ENCODE measurements at places on chromosomes 2 and 18.

- DNase-seq, result no peak
Observed at GRCh38 chr2:23200068-23200786, 184.8 kb upstream of the KLHL29 start.

DNA sequence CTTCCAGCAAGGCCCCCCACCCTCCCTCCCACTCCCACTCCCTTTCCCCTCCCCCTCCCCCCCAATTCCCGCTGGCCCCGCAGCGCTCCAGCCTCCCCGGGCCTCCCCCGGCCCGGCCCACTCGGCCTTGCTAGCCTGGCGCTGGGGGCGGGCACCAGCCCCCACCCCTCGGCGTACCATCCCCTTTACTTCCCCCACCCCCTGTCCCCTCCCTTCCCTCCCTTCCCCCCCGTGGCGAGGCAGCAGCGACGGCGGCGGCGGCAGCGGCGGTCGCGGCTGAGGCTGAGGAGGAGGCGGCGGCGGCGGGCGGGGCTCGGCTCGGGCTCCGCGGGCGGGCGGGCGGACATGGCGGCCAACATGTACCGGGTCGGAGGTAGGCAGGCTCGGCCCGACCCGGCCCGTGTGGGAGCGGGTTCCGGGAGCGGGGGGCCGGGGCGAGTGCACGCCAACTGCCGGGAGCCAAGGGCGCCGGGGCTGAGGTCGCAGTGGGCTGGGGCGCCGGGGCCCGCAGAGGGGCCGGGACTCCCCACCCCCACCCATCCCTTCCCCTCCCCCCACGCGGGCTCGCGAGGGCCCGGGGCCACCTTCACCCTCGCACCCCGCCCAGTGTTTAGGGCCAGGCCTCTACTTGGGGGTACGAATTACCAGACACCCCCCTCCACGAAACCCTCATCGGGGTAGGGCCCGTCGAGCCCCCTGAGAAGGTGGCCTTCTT, at the start of gene MTA3:
TSS of gene MTA3 (plus strand) at position 232 of the 715 bp plus-strand sequence. CDS start at position 346, 114 bp downstream.
- peak; percentile 6 for DNase-seq

- DNase-seq, result no peak
Observed at GRCh38 chr2:203889542-203889941, 22.0 kb downstream of the CTLA4 start.

- DNase-seq, result peak; percentile 29
Observed at GRCh38 chr2:27074738-27075565, 3.5 kb upstream of the EMILIN1 start.

- DNase-seq, result no peak
Observed at GRCh38 chr2:169980001-169980400, 152.7 kb downstream of the UBR3 start.

GRCh38 chr18:24054130-24054529, 39.6 kb downstream of the TTC39C start:
- no peak for DNase-seq

DNA sequence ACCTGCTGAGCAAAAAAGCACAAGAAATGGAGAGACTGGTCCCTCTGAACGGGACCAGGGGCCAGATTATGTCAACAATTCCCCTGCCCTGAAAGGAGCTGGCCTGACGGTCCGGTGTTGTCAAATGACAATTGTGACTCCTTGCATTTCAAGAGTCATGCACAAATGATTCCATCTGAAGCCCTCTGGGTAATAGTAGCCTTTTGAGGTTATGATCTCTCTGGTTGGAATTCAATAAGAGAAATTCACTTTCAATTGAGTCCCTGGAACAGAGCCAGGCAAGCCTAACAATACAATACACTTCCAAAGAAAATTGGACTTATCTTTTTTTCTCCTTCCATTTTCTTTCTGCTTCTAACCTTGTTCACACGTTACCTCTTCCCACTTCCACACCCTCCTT, 116.9 kb downstream of the C1D start:
- DNase-seq, result no peak

- DNase-seq, result no peak
Observed at GRCh38 chr18:68447286-68447685, 267.6 kb downstream of the TMX3 start.

GRCh38 chr2:70515938-70516337, 37.7 kb downstream of the TGFA start:
- no peak for DNase-seq

DNA sequence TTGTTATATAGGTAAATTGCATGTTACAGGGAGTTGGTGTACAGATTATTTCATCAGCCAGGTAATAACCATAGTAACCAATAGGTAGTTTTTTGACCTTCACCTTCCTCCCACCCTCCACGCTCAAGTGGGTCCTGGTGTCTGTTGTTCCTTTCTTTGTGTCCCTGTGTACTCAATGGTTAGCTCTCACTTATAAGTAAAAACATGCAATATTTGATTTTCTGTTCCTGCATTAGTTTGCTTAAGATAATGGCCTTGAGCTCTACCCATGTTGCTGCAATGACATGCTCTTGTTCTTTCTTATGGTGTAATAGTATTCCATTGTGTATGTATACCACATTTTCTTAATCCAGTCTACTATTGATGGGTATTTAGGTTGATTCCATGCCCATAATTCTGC, 233.7 kb upstream of the EPC2 start:
- no peak for DNase-seq

- peak; percentile 9 for DNase-seq
Observed at GRCh38 chr2:99554238-99554637, 64.4 kb upstream of the REV1 start.

DNA sequence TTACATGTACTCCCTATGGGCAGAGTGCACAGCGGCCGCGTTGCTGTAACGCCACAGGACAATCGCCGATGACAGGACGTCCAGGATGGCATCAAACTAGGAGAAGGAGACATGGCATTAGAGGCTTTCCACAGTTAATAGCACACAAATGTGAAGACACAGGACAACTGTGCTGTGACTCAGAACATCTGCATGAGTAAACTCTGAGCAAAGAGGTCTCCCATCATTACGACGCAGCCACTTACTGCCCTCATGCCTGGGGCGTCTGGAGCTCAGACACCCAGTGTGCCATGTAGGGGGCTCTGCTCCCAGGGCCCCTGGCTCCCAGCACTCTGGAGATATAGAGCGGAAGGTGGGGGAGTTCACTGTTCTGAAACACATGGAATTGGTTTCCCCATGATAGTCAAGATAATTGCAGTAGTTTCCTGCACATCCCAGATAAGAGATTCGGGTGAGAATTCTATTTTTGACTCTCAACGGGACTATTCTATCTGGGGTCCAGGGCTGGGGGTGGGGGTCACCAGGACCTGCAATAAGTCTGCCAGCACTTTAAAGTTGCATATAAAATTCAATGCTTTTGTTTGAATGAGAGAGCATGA, 168.1 kb downstream of the TMEM163 start:
- DNase-seq, result no peak

- no peak for DNase-seq
Observed at GRCh38 chr2:168035458-168035857, 211.9 kb downstream of the STK39 start.

DNA sequence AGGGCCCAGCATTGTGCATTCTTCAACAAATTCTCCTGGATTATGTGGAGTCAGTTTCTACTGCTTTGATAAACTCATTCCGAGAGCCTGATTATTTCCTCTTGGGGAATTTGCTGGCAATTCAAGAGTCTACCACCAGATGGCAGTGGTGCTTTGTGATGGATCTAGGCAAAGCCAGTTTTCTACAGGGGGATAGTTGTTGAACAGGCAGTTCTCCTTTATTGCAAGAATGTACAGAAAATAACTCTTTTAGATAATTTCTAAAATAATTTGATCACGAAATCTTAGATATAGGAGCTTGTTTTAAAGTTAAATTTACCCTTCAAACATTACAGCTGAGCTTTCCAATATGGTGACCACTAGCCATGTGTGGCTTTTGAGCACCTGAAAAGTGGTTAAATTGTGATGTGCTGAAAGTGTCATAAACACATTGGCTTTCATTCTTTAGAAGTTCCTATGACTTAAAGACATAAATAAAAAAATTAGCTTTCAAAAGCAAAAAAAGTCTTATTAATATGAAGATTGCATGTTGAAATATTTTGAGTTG, 66.7 kb upstream of the HAAO start:
- peak; percentile 37 for DNase-seq

DNA sequence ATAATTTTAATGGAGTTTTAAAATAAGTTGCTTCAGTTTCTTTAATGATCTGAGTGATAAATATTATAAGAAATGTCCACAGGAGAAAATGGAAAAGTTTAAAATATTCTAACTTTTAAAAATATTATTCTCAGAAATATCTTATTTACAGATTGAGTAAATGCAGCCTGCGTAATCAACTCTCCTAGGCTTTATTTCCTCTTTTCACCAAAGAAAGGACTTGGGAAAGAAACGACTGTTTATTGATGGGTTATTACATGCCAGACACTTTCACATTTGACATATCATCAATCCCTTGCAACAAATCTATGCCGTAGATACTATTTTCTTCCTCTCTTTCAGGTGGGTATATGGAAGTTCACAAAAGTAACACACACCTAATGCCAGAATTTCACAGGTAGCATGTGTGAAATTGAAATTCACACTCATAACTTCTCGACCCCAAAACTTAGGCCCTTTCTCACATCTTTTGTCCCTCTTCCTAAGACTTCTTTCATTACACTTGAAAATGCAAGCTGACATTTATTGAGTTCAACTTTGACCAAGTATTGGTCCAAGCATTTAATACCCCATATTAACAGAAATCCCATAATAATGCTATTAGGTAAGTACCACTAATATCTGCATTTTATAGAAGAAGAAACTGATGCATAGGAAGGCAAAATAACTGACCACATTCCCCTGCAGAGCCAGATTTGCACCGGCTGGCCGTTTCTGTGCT, 49.2 kb downstream of the MYOM1 start:
- DNase-seq, result no peak

DNA sequence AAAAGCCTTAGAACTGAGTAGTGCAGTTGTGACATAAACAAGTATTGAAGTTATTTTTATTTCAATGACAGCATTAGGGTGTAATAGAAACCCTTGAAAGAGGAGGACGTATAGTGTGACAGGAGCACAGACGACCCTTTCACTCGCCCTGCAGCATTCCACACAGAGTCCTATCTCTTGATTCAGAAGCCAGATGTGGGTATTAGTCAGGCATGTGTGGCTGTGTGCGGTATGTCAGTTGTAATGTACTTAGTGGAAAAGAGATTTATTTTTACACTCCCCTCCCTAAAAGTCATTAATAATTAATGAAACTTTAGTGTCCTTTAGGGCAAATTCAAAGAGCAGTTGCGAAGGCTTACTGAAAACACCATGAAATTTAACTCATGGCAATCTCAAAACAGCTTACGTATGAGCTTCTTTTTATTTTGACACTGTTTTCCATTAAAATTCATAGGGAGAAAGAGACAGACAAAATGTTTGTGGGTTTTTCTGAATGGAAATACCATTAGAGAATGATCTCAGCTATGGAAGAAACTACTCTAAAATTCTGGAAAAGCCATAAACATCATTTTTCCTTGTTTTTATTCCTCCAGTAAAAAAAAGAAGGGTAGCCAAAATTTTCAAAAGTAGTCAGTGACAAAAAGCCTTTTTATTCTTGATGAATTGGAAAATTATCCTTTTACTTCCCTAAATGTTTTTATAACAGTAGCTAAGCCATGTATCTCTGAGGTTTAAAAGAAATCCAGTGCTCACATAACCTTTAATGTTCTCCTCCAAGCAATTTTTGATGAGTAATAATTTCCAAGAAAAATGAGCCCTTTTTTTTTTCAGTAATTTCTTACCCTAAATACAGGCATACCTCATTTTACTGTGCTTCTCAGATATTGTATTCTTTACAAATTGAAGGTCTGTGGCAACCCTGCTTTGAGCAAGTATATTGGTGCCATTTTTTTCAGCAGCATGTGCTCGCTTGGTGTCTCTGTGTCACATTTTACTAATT, 84.0 kb upstream of the DSEL start:
- no peak for DNase-seq

- DNase-seq, result no peak
Observed at GRCh38 chr2:239275847-239276831, 124.7 kb downstream of the HDAC4 start.

- DNase-seq, result no peak
Observed at GRCh38 chr18:48170651-48171050, 238.5 kb downstream of the ZBTB7C start.

- DNase-seq, result no peak
Observed at GRCh38 chr2:231207734-231208133, 9.3 kb downstream of the ARMC9 start.

GRCh38 chr2:236872015-236872414, 213.7 kb upstream of the COPS8 start:
- DNase-seq, result no peak

- no peak for DNase-seq
Observed at GRCh38 chr18:31658670-31659575, 25.5 kb downstream of the B4GALT6 start.

DNA sequence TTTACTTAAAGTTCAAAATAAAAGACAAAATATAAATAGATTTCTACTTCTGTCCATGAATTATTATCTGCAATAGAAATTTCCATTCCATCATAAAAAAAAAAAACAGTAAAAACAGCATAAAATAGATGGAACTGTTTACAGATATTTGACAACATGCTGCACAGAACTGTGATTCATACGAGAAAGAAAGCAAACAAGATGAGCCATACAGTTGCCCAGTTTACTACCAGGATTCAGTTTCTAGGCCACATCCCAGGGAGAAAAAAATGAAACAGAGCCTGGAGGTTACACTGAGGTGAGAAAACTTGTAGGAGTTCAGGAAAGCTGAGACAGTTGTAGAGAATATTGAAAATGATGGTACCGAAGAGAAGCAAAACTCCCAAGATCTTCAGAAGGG, 1426.9 kb upstream of the ACVR2A start:
- no peak for DNase-seq

DNA sequence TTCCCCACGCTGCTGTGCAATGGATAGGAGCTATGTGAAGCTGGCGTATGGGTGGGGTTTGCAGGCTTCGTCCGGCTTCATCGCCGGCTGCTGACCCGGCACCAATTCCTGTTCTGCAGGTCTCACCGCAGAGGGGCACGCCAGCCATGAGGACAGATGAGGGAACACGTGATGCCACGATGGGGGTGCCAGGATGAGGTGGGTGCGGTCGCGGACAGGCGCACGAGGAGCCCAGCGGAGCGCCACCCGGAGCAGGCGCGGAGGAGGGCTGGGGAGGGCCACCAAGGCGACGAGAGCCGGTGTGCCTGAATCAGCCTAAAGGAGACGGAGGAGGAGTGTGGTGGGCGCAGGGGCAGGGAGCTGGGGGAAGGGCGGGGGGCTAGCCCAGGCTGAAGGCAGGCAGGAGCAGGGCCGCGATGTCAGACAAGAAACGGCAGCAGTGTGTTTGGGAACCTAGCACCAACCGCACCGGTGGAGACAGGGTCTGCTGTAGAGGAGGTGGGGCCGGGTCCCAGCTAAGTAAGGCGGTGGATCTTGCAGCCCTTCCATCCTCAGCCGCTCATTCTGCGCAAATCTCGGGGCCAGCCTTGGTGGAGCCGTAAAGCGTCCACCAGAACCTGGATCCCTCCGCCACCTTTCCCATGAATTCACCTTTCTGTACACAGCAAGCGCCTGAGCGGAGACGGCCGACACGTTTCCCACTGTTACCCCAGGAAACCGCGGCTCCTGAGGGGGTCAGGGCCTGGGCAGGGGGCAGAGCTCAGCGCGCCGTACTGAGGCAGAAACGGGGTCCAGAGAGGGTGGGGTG, 17.0 kb upstream of the CD8A start:
- DNase-seq, result peak; percentile 64

- no peak for DNase-seq
Observed at GRCh38 chr2:229852565-229852964, 69.2 kb downstream of the TRIP12 start.

GRCh38 chr2:40488927-40489677, 37.2 kb upstream of the SLC8A1 start:
- DNase-seq, result no peak

GRCh38 chr18:56245866-56246580, 392.4 kb downstream of the TXNL1 start:
- no peak for DNase-seq

- DNase-seq, result no peak
Observed at GRCh38 chr18:12531749-12532148, 124.0 kb downstream of the PRELID3A start.

Data from NCI-H1092 treated with DMSO at 0.1 percent for 48 hours (cell line).